ENCODE measurements at places on chromosomes 5 and 9.

- peak; percentile 56 for DNase-seq
These were observed 4.1 kb downstream of the MRPS2 start for GRCh38 chr9:135504262-135505243.

- DNase-seq, result no peak
These were observed 59.6 kb downstream of the BARX1 start for GRCh38 chr9:93895535-93895934.

- no peak for DNase-seq
These were observed 85.3 kb upstream of the COX7C start for GRCh38 chr5:86532429-86532828.

DNA sequence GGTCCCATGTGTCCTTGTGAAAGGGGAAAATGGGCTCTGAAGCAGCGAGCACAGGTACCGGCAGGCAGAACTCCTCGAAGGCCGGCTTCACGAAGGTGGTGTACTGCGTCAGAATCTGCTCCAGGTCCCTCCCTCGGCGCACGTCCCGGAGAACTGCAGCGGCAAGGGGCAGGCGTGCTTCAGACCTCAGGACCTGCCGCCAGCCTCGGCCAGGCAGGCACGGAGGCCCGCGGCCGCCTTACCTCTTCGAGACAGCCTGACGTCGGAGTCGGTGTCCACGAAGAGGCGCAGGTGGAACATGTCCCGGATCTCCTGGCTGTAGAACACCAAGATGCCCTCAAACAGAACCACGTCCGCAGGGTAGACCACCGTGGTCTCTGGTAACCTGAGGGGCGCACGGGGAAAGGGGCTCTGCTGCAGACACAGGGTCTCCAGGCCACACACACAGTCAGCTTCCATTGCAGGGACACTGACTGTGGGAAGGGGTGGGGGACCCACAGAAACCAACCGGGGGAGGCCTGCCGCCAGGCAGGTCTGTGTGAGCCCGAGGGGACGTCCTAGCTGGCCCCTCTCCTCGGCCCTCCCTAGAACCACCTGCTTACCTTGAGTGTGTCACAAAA lies 2.1 kb downstream of the UCK1 start:
- no peak for DNase-seq

- no peak for DNase-seq
These were observed 12.6 kb upstream of the TNIP1 start for GRCh38 chr5:151093476-151093889.

DNA sequence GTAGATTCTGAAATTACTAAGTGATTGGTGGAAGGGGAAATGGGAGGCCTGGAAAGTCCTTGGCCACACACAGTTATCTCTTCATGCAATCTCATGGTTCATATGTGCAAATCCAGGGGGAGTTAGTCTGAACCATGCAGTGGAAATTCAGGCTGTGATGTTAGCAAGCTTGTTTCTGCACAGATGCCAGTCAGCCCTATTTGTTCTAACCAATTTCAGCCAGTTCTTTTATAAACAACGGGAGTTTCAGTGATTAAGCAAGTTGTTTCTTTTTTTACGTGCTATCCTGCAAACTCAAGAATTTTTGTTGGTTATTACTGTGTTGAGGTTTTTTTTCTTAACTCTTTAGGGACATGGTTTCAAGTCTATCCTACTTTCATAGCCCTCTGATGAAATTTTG lies 298.0 kb downstream of the FER start:
- no peak for DNase-seq

- no peak for DNase-seq
These were observed 45.9 kb downstream of the KCNN2 start for GRCh38 chr5:114407783-114408182.

- no peak for DNase-seq
These were observed 20.4 kb downstream of the GOLPH3 start for GRCh38 chr5:32153723-32154122.

DNA sequence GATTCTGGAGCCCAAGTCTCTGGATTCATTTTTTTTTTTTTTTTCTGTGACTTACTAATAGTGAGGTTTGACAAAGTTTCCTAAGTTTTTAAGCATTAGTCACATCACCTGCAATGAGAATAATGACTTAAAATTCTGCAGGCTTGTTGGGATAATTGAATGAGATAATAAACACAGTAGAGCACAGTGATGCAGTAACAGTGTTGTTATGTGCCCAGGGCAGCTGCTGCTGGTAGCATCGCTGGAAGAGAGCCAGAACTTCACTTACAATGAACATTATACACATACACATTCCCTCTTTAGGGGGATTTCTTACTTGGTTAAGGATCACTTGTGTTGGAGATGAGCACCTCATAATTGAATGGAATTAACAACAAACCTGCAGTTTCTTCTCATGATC lies 78.9 kb downstream of the ALDH7A1 start:
- DNase-seq, result no peak

GRCh38 chr5:103487822-103488493 lies 74.6 kb downstream of the NUDT12 start:
- no peak for DNase-seq

GRCh38 chr9:129602598-129603415 lies 18.1 kb downstream of the C9orf50 start:
- no peak for DNase-seq

DNA sequence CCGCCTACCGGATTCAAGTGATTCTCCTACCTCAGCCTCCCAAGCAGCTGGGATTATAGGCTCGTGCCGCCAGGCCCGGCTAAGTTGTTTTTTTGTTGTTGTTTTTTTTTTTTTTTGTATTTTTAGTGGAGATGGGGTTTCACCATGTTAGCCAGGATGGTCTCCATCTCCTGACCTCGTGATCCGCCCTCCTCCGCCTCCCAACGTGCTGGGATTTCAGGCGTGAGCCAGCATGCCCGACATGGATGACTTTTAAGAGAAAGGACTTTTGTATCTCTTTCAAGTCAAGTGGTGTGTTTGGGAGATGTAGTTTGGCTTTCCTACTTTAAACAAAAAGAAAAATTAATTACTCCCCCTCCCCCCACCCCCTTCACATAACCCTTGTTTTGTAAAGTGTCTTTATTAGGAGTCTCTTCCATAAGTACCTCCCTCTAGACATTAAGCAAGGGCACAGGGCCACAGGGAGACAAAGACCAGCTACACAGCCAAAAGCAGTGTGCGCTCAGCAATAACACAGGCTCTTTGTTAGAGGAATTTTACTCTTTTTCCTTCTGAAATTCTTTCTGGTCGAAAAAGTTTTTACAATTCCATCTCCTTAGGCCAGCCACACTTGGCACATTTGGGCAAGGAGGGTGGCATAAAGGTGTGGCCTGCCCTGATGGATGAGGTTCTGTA lies 31.2 kb downstream of the JAKMIP2 start:
- DNase-seq, result no peak

DNA sequence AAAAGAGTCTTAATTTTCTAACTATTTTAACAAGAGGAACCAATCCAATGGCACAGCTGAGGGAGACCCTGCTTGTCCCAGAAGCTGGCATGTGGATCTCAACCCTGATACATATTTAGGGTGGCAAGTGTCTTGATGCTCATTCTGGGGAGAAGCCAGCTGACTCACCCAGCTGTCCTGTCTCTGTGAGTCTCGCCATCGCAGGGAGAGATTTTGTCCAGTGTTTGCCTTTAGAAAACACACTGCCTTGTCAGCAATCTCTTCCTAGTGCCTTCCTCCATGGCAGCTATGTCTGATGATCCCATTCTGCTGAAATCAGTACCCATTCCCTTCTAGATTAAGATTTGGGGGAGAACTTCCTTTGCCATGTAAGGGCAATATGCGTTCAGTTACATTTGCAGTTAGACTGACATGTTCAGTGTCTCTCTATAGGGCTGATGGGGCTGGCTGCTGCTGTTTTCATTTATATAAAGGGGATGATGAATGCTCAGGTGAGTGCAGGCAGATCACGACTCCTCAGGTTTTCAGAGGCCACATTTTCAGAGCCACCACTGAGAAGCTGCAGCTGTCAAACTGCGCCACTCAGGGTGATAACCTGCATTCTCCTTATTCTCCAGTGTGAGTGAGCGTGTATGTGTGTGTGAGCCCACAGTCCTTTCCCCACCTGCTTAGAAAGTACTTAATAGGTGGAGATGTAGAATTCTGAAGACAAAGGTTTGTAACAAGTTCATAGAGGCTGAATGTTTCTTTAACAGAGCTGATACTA lies 217.0 kb downstream of the GAS1 start:
- DNase-seq, result no peak

Data from stimulated activated CD4-positive, alpha-beta T cell treated with anti-CD3 and anti-CD28 coated beads, Interleukin-2, amount 100 ng/mL, for 48 hours (primary cell).